ENCODE measurements at places on chromosomes 12 and 14.

GRCh38 chr12:89350630-89351488, 1.4 kb downstream of the DUSP6 start:
- no peak for DNase-seq

GRCh38 chr12:70983692-70984091, 63.2 kb upstream of the PTPRR start:
- DNase-seq: no peak

GRCh38 chr12:128830505-128830893, 6.7 kb upstream of the SLC15A4 start:
- DNase-seq: no peak

DNA sequence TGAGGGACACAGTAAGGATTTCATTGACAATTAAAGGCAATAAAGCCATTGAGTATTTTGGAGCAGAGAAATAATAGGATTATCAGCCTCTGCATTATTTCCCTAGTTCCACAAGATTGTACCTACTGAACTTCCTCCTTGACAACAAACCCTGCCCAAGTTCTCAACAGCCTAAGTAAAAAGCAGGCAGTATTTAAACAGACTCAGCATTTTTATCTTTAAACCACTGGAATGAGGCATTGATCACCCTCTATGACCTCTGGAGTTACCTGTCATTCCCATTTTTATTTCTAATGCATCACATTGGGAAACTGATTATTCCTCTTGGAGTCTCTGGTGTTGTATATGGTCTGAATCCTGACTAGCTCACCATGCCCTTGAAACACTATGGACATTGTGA, 570.6 kb upstream of the STXBP6 start:
- DNase-seq: no peak

DNA sequence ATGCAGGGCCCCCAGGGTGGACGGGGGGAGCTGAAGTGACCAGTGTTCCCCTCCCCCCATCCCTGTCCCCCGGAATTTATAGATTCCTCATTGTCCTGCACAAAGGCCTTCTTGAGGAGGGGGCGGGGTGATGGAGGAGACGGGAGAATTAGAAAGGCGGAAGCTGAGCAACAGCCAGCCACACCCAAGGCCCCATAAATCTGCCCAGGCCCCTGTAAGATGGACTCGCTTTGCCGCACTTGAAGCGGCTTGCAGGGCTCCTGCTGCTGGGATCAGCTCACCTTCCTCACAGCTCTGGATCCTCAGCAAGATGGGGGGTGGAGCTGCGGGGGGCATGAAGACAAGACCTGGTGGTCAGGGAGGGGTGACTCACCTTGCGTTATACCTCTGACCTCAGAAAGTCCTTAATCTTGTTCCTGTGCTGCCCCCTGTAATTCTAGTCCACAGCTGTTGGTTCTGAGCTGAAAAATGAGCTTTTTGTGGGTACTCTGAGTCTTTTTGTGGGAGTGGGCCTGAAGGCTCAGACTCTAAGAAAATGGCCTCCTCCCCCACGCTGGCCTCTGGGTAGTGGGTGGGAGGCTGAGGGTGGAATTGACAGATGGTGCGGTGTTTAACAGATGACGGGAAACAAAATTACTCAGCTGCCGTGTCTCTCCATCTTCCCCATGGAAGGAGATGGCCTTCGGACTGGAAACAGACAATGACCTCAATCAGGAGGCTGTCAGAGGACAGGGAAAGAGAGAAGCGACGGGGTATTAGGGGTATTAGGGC, 15.8 kb upstream of the ANKRD33 start:
- DNase-seq: no peak

GRCh38 chr14:37545174-37545573, 49.9 kb downstream of the FOXA1 start:
- no peak for DNase-seq

DNA sequence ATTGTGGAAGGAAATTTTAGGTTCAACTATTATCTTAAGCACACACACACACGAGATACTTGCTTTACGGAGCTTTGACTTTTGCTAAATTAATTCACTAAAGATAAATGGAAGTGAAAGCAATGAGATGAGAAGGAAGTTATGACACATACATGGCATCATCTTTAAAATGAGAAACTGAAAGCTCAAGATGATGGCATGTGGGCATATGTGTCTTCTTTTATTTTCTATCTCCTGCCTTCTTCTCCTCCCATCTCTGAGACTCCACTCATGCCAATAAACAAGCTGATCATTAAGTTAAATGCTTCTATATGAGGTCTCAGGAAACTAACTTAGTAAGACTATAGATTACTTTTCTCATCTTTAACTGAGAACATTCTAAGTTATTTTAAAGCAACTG, 216.7 kb downstream of the MED13L start:
- no peak for DNase-seq

DNA sequence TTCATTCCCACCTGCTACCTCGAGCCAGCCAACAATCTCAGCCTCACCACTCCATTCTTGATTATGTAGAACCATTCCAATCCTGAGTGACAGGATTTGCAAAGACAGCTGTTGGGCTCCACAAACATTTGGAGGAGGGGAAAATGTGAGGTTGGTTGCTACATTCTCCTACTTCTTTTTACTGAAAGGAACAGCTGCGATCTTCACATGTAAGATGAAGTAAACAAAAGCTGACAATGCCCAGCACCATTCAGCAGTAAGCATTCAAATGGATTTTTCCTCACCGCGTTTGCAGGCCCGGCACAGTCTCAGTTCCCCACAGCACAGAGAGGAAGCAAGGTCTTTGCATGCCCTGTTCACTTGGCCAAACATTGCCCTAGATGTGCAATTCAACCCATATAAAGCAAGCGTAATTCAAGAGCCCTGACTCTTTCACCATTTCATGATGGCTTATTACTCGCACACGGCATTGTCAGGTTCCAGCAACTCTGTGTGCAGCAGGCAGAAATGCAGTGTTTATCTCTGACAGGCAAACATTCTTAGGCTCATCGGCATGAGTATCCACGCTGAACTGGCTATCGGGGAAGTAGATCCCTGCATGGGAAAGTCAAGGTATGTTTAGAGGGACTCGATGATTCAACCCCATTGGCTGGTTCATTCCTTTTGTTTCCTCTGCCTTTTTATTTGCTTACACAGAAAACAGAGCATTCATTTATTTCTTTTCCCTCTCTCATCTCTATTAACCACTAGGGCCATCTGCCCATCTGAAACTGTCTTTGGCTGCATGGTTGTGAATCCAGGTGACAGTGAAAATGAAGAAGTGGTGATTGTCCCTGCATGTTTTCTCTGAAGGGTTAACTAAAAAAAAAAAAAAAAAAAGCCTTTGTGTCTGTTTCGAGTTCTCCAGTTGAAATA, 236.1 kb upstream of the PLEKHG7 start:
- no peak for DNase-seq

GRCh38 chr12:91515944-91516694, 333.5 kb upstream of the DCN start:
- DNase-seq: no peak

GRCh38 chr14:97276573-97276972, 479.4 kb downstream of the VRK1 start:
- no peak for DNase-seq

DNA sequence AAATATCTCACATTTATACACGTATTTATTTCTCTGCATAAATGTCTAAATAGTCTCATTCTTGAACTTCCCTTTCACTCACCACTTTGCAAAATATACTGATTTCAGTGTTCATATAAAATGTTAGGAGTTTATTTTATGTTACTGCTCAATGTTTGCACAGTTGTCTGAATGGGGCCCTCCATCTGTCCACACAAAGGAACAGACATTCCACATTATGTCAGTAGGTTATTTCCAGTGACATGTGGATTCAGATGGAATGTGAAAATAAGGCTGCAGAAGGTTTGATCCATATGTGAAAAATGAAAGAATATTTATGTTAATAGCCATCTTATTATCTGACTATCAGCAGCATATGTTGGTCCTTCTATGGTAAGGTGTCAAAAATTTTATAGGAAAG, 994.4 kb upstream of the SEL1L start:
- no peak for DNase-seq

GRCh38 chr12:77202457-77203060, 137.2 kb upstream of the E2F7 start:
- no peak for DNase-seq

GRCh38 chr14:45868863-45869262, 615.9 kb upstream of the MIS18BP1 start:
- DNase-seq: no peak

GRCh38 chr14:97178781-97179180, 381.6 kb downstream of the VRK1 start:
- DNase-seq: no peak

DNA sequence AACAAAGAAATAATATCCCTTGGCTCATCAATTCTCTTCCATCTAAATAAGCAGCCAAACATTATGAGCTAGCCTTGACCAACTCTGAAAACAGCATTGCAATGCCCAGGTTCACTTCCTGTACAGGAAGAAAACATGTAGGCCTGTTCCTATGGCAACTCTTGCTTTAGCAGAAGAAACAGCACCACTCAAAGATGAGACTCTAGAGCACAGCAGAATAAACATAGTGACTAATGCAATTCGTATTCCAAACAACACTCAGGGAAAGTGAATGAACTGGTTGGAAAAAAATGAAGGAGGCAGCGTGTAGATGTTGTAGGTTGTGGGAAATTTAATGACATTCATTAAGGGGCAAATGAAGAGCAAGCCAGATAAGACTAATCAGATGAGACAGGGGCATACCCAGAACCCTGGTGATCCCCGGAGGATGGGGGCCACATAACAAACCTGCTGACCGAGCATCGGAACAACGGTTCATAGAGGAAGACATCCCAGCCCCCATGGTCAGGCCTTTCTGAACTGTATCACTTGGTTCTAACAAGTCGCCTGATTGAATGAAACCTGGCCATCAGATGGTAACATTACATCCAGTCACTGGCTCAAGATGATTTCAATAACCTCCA, 9.0 kb downstream of the ARHGDIB start:
- no peak for DNase-seq

- no peak for DNase-seq
These were observed 3.2 kb downstream of the GZMH start for GRCh38 chr14:24606297-24606696.

GRCh38 chr12:127774828-127775227, 492.1 kb upstream of the TMEM132C start:
- no peak for DNase-seq

DNA sequence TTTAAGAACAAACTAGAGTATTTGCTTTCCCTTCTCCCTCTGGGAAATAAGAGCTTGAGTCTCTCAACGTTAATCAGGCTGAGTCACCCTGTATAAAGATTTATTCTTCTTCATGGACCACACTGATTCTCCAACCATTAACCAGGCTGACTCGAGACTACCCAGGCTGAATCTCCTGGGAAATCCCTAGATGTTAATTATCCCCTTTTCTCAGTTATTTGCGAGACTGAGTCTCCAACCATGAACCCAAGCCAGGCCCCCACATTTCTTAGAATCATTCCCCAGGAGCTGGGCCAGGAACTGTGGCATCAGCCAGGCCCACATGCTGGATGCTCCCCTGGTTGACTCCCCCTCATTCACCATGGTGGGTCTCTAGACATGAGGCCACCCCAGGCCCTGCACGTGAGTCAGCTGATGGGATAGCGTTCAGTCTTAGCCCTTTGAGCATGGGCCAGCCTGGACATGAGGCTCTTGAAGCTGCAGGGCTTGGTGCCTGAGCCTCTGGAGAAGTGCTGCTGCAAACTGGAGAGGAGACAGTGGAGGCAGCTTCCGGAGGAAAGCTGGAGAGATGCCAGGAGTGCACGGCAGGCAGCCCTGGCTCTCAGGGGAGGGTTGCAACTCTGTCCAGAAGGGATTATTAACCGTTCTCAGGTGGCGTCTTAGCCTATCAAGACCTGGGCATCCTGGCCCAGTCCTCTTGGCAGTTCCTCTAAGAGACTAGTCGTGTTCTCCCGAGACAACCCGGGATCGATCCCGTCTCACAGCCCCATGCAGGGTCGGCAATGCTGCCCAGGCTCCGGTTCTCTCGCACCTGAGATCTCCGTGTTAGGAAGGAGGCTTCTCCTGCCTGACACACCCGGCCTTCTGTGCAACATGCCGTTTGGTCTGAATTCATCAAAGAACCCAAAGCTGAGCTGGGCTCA, 296.6 kb downstream of the ADGRD1 start:
- DNase-seq: no peak

- DNase-seq: no peak
These were observed 452.6 kb downstream of the GLT1D1 start for GRCh38 chr12:129305851-129306250.

DNA sequence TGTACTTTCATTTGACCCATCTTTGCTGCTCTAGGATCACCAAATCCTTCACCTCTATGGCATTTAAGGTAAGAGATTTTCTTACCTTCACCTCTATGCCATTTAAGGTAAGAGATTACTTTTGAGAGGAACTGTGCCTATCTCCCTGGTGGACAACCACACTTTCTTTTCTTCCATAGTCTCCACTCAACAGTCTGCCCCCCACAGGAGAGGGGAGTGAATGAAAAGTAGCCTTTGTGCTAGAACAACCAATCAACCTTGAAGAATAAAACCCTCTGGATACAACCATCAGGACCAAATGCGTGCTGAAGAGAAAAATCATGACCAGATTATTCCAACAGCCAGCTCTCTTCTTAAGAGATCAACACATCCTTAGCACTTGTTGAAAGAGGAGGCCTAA, 258.6 kb upstream of the TMPO start:
- no peak for DNase-seq

- DNase-seq: no peak
These were observed 16.2 kb upstream of the COX6A1 start for GRCh38 chr12:120421701-120422100.

DNA sequence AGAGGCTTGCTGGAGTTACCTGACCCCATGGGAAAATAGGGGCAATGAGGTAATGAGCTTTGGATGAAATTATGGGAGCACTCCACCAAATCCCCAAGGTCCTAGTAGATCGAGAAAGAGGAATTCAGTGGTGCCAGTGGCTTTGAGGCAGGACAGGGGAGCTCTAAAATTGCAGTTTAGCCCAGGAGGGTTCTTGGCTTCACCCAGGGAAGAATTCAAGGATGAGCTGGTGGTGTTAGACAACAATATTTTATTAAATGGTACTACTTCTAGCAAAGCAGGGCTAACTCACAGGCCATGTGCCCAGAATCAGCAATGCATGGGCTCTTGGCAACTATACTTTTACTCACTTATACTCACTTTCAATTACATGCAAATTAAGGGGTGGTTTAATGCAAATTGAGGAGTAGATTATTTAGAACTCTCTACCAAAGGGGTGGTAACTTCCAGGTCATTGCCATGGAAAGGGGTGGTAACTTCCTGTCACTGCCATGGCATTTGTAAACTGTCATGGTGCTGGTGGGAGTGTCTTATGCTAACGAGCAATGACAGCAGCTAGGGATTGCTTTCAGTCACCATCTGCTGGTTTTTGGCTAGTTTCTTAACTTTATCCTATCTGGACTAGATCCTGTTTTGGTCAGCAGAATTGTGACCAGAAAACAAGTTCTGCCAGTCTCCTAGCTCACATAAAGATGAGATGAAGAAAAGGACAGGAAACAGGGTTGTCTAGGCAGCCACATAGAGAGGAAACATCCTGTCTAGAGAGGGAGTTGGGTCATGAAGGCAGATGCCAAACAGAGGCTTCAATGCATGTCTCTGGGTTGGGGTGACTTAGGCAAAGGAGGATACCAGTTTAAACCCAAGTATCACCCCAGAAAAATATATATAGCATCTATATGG, 64.7 kb downstream of the ZNF641 start:
- DNase-seq: no peak

- no peak for DNase-seq
These were observed 57.0 kb downstream of the GCH1 start for GRCh38 chr14:54845641-54846040.
